ENCODE measurements at places on chromosomes 6 and 20.
A peak's percentile ranks its signal among the peaks of the same experiment; 100 is the strongest.

DNA sequence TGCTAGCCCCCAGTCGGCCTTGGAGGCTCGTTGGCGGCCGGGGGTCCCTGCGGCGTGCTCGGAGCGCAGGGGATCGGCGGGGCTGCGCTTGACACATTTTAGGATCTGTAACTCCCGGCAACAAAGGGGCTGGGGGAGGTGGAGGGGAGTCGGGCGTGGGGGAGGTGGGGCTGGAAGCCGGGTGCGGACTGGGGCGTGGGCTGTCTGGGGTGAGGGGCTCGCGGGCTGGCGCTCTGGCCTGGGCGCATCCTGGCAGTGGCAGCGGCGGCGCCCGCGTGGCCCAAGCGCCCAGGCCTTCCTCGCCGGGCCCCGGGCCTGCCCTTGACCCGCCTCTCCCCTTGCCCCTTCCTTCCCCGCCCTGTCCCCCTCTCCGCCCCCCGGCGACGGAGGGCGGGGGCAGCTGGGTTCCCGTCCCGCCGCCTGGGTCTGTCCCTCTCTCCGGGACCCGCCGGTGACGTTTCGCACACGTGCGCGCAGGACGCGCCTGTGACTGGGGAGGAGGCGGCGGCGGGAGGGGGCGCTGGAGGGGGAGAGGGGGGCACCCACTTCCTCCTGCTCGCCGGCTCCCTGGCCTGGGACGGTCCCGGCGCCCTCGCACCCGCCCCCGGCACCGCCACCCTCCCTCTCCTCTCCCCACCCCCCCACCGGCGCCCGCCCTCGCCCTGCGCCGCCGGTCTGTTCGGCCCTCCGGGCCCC, 1.5 kb downstream of the E2F3 start:
- peak; percentile 94 for DNase-seq

DNA sequence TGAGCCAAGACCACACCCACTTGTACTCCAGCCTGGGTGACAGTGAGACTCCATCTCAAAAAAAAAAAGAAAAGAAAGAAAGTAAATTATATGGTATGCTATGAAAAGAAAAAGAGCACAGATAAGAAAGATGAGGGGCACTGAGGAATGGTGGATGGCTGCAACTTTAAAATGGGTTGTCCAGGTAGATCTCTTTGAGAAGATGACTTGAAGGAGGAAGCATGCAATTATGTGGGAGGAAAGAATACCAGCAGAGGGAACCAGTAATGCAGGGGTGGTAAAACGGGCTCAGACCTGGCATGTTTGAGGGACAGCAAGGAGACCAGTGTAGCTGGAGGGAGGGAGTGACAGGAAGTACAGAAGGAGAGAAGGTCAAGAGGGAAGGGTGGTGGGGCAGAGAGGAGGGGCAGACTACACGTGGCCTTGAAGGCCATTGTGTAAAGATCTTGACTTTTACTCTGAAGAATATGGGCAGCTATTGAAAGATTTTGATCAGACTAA, 22.3 kb downstream of the LINC00237 start:
- DNase-seq = no peak

- no peak for DNase-seq
Observed at GRCh38 chr6:152821525-152821924, 70.9 kb downstream of the VIP start.

DNA sequence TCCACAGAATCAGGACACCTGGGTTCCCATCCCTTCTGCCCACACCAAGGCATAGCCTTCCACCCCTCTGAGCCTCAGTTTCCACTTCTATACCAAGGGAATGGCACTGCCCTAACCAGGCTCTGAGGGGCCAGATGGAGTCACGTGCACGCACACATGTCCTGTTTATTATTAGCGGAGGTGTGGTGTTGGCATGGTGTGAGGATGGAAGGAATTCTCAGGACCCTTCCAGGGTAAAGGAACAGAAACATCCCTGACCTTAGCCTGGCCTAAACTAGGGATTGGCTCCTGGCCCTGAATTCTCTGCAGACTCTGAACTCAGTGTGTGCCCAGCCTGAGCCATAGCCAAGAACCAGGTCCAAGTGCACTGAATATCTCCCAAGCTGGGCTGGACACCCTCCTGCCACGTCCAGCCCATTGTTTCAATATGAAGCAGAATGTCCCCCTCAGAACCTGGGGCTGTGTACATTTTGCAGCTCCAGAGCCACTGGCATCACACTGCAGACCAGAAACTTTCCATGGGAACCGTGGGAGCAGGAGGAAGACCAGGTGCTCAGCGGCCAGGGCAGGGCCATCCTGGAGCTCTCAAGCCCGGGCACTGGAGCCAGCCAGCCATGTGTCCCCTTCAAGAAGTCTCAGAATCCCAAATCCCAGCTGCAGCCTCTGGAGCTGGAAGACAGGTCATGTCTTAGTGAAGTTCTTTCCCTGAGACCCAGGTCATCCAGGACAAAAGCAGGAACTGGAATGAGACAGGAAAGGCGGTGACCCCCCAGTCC, 208.4 kb downstream of the ANKRD60 start:
- no peak for DNase-seq

- DNase-seq = no peak
Observed at GRCh38 chr6:119566546-119567260, 217.1 kb upstream of the MAN1A1 start.

- no peak for DNase-seq
Observed at GRCh38 chr6:1589208-1589607, 20.5 kb upstream of the FOXC1 start.

DNA sequence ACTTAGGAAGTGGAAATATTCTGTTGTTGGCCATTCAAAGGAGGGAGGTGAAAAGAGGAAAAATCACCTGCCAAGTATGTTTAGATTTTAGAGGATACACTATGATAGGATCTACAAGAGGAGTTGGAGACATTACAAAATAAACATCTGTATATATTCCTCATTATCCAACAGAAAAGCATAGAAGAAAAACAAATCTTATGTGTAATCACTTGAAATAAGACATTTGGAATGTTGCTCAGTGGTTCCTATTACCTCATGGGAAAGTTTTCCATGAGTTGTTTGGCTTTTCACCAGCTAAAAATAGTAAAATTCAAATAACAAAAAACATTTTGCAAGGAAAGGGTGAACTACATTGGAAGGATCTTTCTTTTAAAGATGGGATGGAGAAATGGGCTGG, 76.7 kb upstream of the CARMIL1 start:
- no peak for DNase-seq

DNA sequence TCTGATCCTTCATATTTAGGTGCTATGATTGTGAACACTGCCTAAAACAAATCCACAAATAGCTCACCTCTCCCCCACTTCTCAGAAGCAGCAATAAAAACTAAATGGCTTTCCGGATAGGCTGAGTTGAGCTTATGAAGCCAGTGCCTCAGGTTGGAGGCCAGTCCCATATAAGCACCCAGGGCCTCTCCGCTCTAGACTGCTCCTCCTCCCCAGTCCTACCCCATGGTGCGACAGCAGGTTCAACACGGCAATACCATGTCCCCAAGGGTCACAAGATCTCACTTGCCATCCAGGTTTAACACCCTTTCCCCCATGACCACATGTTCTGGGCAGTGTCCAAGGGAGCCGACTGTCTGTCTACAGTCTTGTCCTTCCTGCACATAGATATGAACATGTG, 20.8 kb downstream of the BNIP5 start:
- DNase-seq = no peak

DNA sequence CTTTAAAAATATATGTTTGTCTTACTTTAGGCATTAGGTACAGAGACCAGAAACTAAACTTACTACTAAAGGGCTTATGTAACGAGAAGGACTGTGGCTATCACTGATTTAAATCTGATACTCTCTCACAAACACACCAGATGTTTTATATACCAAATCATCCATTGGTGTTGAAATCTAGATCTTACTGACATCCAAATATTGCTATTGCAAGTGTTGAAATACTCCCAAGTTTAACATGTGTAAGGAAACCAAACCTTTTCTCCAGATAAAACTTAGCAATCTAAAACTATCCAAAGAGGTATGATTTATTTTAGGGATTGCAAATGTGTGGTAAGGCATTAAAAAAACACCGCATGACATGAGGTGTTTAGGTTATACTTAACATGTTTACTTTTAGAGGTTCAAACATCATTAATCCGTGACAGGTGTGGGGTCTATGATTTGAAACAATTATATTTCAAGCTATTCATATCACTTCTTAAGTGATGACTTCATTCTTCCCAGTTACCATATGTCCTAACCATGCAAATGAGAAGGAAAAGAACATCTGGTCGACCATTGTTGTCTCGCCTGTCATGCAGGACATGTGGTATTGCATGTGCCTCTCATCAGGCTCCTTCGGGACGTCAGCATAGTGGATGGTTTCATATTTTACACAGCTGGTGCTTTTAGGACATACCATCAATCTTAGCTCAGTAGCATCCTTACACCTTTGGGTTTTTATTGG, 168.3 kb upstream of the SPACA1 start:
- DNase-seq = no peak

DNA sequence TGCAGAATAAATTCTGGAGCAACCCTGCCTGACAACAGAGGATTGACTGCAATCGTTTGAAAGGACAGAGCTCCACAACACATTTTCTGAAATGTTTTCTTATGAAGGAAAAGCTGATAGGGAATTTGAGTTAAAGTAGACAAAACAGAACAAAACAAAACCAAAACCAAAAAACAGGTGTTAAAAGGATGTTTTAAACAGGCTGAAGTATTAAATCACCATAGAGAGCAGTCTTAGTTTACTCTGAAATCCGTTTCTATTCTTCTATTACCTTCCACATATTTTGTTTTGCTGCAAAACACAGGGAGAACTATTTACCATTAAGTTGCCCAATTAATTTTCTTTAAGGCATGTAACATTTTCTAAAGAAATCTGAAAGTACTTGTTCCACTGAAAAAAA, 93.4 kb upstream of the MLIP start:
- DNase-seq = no peak

DNA sequence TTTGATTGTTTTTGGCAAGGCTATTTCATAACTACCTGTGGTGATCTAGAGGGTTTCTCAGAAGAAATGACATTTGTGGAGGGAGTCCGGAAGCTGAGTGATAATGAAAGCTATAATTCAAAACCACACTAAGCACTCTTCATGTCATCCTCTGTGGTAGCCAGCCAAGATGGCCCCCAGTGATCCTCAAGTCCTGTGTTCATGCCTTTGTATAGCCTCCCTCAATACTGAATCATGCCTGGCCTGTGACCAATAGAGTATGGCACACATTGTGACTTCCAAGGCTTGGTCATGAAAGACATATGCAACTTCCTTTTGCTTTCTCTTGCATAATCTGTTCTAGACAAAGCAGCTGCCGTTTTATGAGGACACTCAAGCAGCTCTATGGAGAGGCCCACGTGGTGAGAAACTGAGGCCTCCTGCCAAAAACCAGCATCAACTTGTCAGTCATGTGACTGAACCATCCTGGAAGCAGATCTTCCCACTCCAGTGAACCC, 12.8 kb upstream of the DNAAF9 start:
- DNase-seq = peak; percentile 22

GRCh38 chr6:138817799-138818198, 21.9 kb downstream of the ECT2L start:
- DNase-seq = peak; percentile 84

DNA sequence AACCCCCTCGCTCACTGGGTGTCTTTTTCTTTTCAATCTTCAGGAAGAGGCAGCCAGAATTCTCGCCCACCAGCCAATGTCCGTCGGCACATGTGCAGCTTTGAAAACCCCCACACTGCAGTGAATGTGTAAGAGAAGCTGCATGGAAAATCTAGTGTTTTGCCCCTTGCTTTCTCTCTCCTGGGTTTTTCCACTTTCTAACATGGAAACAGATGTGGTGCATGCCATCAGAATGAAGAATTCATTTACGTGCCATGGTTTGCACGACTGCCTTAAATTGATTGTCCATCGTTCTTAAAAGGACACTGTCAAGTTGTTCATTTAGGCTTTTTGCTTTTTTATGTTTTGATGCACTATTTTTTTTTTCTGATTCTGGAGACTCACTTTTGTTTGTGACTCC, 117.1 kb upstream of the RAB32 start:
- no peak for DNase-seq

- no peak for DNase-seq
Observed at GRCh38 chr6:140036196-140036595, 661.7 kb upstream of the CITED2 start.

DNA sequence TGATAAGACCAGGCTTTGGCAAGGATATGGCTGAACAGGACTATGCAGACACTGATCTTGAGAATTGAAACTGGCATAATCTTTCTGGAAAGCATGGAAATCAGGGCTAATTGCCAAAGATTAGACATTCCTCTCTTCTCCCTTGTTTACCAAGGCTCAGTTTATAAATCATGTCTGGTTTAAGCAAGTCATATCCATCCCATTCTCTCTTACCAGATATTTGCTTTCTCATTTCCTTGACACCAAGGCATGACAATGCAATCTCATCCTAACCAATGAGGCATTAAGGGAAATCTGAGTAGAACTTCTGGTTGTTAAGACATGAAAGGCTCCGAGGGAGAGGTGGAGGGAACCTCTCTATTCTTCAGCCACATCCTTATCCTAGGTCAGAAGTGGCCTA, 110.3 kb upstream of the CEP85L start:
- DNase-seq = no peak

DNA sequence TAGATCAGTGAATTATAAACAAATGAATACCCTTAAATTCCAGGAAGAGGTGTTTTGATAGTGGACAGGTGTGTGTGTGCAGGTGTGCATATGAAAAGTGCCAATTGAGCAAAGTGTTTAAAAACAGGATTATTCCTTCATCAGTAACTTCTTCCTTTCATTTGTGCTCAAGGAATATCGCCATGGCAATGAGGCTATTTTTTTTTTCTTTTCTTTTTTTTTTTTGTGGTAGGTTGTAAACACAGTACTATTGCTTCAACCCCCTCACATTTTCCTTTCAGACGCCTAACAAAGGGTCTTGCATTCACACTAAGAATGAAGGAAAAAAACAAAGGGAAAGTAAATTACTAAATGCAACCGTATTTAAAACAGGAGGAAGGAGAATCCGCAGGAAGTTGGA, 2.0 kb upstream of the HSPA1B start:
- DNase-seq = no peak

DNA sequence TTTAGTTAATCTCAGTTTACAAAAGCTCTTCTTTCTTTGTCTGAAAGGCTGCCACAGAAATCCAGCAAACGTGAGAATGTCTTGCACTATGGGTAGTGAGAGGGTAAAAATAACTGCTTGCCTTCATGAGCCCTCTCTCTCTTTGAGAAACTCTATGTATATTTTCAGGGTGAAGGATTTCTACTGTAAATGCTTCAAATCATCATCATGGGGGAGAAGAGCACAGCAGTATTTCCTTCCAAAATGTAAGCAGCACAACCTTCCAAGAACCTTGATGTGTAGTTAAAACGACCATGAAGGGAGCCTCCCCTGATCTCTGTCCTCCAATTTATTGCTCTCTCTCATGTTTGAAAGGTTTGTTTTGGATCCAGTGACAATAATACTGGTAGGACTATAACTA, 141.3 kb upstream of the CENPW start:
- DNase-seq = no peak

DNA sequence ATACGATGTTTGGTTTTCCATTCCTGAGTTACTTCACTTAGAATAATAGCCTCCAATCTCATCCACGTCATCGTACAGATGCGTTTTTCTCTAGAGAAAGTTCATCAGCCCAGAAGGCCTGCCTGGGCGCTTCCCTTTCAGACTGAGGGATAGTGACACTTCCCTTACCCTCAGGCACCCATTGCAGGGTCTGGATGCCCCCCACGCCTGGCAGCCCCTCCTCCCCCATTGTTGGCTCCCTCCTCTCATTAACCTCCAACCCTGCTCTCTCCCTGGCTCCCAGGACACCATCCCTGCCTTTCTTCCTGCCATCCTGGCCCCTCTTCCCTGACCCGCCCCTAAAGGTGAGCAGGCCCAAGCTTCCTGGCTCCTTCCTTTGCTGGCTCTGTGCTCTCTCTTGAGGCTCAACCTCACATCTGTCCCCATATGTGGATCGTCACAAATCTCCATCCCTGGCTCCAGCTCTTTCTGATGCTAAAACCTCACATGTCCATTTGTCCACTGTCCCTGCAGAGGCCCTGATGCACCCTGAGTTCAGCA, 145.2 kb downstream of the SYCP2 start:
- DNase-seq = no peak

Measured in left colon (tissue), 2 donors.